ENCODE measurements at places on chromosomes 1 and 21. TPM values are rescaled to one million over a fixed set of nuclear protein-coding genes. Genes with fewer than 3 reads are reported as not detected.

DNA sequence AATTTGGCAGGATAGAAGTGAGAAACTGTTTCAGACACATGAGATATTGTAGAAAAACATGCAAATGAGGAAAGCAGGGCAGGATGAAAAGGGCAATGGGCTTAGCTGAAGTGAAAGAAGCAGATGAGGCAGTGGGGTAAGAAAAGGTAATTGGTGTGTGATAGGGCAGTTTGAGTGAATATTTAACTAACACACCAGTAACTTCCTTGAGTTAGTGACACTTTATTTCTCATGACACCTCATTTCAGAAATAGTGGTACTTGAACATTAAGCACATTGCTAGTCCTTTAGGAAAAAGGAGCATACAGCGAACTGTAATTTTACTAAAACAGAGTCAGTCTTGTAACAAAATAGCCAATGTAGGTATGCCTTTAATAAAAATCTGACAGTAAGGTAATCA lies 415.0 kb downstream of the DPYD start:
- no peak for DNase-seq

DNA sequence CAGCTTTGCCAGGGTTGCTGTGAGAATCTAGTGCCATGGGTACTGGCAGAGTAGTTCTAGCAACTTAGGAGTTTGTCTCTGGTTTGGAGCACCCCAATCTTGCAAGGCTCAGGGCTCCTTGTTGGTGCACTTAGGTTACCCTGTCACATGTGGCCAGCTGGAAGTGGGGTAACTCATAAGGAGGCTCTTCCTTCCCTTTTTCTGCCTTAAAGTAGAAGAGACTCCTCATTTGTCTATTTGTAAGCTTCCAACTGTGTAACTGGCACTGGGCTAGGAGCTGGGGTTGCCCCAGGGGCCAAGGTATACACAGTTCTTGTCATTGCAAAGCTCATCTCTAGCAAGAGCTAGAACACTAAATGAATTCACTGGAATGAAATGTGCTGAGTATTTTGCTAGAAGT lies 10.6 kb downstream of the MROH7 start:
- no peak for DNase-seq

DNA sequence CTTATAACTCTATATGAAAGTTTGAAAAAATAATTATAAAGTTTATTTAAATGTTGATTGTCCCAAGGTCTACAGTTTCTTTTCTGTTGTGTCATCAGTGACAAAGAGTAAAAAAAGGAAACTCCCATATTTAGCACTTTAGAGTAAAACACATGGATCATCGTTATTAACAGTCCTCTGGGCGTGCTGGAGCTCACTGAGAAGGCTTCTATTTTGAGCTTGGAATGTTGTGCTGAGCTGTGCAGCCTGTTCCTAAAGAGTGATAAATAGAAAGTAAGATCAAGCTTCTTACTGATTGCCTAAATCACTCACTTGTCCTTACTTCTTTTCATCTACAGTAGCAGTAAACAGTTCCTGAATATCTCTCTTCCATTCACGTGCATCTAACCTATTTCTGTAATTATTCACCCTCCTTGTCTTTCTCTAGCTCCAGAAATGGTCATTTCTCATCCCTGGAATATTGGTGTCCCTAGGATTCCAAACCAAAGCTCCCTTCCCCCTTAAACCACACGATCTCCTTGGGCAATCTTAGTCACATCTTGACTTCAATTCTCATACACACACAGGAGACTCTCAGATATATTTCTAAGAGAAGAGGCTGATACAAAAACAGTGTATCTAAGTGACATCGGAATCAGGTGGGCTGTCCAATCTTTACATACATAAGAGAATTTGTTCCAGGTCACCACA lies 11.9 kb downstream of the GBP5 start:
- DNase-seq = no peak

DNA sequence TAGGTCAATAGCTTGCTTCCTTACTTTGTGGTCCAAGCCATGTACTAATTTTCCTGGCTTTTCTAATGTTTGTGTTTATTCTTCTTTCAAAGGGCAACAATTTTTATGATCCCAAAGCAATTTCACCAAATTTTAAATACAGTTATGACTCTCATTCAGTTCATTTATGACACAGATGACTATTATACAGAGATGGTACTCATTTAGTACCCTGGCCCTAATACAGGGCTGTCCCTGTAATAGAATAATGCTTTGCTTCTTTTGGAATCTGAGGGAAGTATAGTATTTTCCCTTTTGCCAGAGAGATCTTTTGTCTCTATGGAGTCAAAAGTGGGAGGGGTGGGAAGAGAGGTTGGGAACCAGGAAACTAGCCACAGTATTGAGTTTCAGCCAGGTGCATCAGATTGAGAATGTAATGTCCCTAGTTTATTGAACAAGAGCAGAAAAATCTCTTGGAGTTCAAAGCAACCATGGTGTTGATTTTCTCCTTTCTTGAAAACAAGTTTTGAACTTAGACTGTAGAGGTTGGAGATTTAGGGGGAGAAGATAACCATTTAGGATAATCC lies 20.4 kb downstream of the DENND2D start:
- DNase-seq = no peak

The ST6GALNAC3 gene
- 0.87 TPM for total RNA-seq

The CAMK1G gene
- not detected for total RNA-seq

GRCh38 chr1:64754173-64754572 lies 9.3 kb downstream of the RAVER2 start:
- DNase-seq = no peak

DNA sequence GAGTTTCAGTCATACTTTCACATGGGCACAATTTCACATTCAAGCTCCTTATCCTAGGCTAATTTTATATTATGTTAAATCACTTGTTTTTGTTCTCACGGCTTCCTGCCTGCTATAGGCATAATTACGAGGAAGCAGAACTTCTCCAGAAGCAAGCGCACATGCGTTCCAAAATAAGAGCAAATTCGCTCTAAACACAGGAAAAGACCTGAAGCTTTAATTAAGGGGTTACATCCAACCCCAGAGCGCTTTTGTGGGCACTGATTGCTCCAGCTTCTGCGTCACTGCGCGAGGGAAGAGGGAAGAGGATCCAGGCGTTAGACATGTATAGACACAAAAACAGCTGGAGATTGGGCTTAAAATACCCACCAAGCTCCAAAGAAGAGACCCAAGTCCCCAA lies at the start of gene CORT:
CORT (plus strand) TSS at position 281 of the 400 bp plus-strand sequence. CDS start 193 bp downstream, outside the sequence.
- DNase-seq = no peak

DNA sequence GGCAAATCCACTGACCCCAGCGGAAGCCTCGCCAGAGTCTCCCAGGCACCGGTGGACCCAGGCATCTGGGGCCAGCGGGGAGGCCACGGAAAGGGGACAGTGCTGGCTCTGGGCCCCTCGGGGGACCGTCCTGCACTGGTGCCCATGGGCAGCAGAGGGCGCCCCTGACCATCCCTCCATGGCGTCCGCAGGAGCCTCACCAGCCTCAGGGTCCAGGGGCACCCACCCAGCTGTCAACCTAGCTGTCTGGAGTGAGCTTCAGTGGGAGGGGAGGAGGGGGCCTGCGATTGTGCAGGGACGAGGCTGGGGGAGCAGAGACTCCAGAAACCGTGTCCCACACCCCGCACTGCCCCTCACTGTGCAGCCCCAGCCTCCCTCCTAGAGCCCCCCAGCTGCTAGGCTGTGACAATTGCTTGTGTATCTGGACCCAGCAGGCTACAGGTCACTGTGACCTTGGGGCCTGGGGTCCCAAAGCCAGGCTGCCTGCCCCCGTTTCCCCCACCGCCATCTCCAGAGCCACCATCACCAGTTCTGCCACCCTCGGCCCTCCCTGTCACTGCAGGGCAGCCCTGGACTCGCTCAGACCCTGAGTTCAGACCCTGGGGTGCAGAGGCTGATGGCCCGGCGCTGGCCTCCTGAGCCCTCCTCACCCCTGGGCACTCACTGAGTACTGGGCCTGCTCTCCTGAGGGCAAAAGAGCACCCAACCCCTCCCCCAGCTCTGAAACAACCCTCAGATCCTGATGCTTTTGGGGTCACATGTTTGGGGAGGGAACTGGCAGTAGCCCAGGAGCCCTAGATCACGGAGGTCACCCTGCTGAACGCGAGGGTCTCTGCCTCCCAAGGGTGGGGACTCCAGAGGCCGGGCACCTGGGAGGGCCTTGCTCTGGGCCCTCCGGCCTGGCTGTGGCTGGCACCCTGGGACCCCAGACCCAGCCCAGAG lies 10.6 kb upstream of the COL6A1 start:
- no peak for DNase-seq

DNA sequence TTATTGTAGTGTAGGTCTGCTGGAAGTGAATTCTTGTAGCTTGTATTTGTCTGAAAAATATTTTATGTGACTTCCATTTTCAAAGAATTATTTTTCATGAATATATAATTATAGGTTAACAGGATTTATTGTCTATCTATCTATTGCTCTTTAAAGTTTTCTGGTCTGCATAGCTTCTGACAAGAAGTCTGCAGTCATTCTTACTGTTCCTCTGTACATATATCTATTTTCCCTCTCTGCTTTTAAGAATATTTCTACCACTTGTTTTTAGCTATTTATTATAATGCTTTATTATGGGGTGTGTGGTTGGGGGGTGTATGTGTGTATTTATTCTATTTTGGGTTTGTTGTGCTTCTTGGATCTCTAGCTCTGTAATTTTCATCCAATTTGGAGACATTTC lies 77.4 kb downstream of the ETS2 start:
- no peak for DNase-seq

- DNase-seq = no peak
Measured at GRCh38 chr1:229585338-229585737, 26.8 kb upstream of the ABCB10 start.

GRCh38 chr1:15206418-15207030 lies 40.5 kb upstream of the FHAD1 start:
- DNase-seq = no peak

The GPR52 gene
- 7.8 TPM for total RNA-seq

DNA sequence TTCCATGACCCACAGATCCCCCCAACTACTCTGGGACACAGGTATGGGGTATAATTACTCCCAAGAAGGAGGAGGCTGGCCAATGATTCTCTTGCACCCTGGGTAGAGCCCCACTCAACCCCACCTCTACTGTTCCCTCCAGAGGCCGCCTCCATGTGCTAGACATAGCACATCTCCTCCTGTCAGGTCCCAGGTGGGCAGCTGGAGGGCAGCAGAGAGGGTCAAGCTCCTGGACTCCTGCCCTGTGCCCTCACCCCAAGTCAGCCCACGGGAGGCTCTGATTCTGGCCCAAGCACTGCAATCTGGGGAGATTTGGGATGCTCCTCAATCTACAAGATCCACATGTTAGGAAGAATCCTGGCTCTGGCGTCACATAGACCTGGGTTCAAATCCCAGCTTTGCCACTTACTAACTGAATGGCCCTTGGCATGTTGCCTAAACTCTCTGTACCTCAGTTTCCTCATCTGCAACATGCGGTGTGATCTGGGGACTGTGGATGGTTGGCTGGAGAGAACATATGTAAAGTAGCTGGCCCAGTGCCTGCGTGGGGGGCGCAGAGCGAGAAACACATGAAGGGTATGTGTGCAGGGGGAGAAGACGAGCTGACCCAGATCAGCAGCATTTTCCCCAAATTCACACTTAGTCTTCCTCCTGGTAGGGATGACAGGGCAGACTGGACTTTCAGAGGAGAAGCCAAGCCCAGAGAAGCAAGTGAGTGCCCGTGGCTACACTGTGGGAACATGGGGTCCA lies 23.2 kb downstream of the TNNT2 start:
- no peak for DNase-seq

The CD53 gene
- total RNA-seq = 286 TPM

DNA sequence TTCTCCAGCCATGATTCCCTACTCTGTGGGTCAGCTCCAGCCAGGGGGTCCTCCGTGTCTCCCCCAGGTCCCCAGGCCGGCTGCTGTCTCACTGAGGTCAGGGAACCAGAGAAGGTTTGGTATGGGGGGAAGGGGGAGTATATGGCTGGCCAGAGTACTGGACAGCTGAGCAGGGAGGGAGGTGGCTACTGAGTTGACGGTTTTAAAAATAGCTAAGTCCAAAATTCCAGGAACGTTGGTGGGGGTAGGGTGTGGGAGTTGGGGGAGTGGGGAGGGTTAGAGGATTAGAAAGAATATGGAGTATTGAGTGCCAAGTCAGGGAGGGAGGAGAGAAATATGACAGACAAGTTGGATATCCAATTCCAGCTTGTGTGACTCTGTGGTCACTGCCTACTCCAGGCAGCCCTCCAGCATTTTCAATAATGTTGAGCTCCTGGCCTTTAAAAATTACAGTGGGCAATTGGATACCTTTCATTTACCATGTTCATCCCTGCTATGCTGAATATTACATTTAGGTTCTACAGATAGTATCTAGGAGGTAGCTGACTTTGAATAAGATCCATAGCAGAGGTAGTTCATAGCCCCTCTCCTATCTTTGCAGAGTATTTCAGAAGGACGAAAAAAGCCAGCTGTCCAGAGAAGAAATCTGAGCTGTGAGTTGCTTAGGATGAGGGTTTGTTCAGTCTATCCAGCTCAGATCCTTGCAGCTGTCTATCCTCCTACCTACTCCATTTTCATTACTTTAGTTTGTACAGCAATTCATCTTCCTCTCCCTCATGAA lies at the start of gene HJV:
HJV (minus strand) TSS at position 114 of the 781 bp plus-strand sequence. CDS start 1,504 bp downstream, outside the sequence.
- no peak for DNase-seq

The BMP8A gene
- not detected for total RNA-seq

DNA sequence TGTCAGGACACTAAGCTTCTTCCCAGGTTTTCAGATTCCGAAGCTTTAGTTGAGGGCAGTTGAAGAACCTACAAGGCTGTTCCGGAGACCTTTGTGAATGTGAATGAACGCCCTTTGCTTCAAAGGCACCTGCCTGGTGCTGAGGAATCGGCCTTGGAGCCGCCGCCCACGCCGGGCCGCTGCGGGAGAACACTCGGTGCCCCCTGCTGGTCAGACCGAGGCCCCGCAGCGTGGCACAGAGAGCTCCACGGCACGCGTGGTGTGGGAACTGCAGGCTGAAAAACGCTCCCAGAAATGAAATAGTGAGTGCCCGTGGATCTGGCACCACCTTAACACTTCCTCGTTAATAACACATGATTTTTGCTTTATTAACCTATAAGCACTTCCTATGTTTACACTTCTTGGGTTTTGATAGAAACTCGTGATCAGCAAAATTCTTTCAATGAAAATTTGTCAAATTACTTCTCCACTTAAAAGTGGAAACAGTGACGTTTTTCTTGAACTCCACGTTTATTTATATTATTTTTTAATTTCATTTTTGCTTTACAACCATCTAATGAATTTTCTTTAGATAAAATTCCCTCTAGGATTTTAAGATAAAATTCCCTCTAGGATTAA lies 460.6 kb downstream of the DSCAM start:
- no peak for DNase-seq

The IFI44 gene
- 89.4 TPM for total RNA-seq

The STIL gene
- total RNA-seq = 1.2 TPM

- no peak for DNase-seq
Measured at GRCh38 chr1:112370996-112371395, 25.0 kb upstream of the CTTNBP2NL start.

All from T-helper 17 cell (primary cell).